GF-D8 (cell line): ENCODE measurements at places on chromosomes 1 and 21.

GRCh38 chr1:47469390-47469759 is 31.5 kb downstream of the FOXD2 start:
- DNase-seq = no peak

- DNase-seq = no peak
These were observed 25.5 kb upstream of the ZC3H12A start for GRCh38 chr1:37448691-37449417.

GRCh38 chr1:234477386-234478151 is 1.4 kb downstream of the TARBP1 start:
- no peak for DNase-seq

GRCh38 chr1:11062965-11063401 is 3.2 kb upstream of the SRM start:
- peak; percentile 52 for DNase-seq

DNA sequence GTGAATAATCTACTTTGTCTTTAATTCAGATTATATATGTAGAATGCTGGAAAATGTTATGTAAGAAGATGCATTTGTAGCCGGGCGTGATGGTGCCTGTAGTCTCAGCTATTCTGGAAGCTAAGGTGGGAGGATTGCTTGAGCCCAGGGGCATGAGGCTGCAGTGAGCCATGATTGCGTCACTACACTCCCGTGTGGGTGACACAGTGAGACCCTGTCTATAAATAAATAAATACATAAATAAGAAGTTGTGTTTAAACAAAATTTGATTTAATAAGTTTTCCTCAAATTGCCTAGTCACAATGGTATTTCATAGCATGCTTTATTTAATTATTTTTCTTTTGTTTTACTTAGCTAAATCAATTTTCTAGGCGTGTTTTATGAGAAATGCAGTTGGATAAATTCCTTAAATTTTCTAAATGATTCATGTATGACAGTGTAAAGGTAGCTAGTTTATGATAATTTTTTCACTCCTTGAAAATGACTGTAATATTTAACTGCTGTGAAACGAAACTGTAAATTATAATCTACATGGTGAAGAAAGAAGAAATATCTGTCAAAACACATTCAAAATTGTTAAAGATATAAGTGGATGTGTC is 232.6 kb downstream of the SRGAP2C start:
- DNase-seq = no peak

DNA sequence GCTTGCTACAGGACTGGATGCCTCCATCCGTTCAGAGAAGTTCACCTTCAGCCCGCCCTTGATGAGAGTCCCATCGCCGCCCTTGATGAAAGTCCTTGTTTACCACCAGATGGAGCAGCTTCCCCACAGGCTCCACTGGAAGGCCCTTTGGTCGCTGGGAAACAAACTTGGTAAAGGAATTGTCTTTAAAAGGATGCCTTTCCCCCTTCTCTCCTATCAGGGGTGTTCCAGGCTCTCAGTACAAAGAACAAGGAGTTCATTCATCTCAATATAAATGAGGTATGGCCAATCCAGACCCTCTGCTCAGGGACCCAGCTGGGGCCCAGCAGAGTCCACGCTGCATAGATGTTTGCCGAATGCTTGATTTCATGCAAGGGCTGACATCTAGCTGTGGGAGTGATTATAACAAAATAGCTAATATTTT is 50.8 kb downstream of the CAPN9 start:
- no peak for DNase-seq
